Jurkat, Clone E6-1 (cell line): ENCODE measurements at places on chromosomes 3 and 15.

- DNase-seq = peak; percentile 97
Observed at GRCh38 chr3:131796558-131797198, 238.1 kb downstream of the CPNE4 start.

DNA sequence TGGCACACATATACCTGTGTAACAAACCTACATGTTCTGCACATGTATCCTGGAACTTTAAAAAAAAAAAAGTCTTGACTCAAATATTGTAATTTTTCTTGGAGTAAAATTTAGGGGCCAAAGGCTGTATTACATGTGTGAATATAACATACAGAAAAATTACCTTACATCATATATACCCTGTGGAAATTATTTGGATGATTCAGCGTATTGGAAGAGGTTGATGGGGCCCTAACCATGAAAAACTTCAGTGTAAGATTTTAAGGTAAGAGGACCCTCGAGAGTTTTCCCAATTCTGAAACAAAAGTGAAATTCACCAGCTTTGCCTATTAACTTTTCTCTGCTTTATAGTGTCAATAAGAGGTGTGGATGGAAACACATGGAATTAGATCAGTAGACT, 56.4 kb downstream of the UBE2E2 start:
- no peak for DNase-seq

DNA sequence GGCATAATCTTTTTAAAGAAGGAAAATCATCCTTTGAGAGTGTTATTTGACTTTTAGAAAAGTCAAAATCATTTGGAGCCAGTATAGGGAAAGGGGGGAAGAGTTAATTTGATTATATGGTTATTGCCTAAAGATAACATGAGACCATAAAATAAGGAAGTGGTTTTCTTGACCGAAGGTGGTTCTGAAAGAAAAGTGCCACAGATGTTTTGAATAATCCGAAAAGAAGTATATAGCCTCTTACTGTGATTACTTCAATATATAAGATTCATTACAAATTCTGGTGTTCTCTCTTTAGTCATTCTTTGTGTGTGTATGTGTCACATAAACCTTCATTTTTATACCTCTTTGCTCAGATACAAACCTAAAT, 1.1 kb downstream of the DNAJB11 start:
- DNase-seq = no peak

GRCh38 chr3:54931182-54931581, 3.3 kb upstream of the LRTM1 start:
- no peak for DNase-seq

DNA sequence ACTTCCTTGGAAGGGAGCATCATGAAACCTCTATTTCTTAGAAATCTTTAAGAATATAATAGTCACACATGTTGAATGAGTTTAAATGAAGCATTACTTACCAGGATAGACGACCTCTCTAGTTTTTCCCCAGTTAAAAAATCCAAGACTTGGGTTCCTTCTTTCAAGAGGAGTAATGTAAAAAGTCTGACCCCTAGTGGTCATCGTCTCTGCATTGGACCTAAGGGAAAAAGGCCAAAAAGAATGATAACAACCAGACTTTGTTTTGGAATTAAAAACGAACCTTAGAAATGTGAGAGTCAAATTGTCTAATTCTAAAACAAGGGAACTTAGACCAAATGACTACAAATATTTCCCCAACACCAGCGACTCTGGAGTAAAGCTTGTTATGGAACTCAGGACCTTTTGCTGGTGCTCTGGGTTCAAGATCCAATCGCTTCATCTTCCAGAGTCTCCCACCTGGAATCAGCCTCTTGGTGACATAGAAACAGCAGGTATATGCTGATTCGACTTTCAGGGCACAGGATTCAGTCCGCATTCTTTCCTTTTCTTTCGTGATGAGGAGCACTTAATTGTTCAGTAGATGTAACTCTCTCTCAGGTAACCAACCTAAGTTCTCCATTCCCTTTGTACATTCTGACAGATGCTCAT, 214.8 kb upstream of the TPRG1 start:
- no peak for DNase-seq

- DNase-seq = no peak
Observed at GRCh38 chr3:153087595-153088566, 74.1 kb upstream of the RAP2B start.

- DNase-seq = no peak
Observed at GRCh38 chr3:30609930-30610701, 3.7 kb downstream of the TGFBR2 start.

- DNase-seq = peak; percentile 39
Observed at GRCh38 chr3:167032267-167032876, 347.7 kb downstream of the ZBBX start.

DNA sequence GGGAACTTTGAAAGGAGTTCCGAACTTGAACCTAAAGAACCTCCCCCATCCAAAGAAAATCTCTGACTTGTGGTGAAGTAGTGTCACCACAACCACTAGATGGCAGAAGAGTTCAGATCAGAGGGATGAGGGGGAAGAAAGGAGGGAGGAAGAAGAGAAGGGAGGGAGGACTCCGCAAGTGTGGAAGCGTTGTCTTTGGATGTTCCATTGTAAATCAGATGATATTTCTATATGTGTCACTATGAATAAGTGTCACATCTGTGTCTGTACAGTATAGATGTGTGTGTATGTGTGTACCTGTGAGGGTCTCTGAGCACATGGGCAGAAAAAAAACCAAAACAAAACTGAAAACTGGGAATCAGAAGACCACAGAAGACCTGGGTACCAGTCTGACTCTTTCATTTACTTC, 16.9 kb downstream of the SLC24A1 start:
- DNase-seq = peak; percentile 73

DNA sequence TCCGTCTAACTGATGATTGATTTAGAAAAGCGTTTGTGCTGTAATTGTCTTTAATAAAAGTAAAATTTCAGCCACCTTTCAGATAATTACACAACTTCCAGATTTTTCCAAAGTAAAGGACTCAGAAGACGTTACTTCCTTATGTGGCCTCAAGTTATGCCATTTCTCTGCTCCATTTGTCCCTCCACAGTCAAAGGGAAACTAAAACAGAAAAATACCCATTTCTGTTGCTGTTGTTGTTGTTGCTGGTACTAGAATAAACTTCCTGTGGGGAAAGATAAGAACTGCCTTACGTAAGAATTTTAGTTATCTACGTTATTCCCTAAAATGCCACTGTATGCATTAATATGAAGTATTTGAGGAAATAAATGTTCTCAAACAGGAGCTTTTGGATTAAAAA, 153.9 kb downstream of the P3H2 start:
- no peak for DNase-seq

GRCh38 chr3:97481416-97481815, 283.1 kb upstream of the ARL6 start:
- DNase-seq = no peak

DNA sequence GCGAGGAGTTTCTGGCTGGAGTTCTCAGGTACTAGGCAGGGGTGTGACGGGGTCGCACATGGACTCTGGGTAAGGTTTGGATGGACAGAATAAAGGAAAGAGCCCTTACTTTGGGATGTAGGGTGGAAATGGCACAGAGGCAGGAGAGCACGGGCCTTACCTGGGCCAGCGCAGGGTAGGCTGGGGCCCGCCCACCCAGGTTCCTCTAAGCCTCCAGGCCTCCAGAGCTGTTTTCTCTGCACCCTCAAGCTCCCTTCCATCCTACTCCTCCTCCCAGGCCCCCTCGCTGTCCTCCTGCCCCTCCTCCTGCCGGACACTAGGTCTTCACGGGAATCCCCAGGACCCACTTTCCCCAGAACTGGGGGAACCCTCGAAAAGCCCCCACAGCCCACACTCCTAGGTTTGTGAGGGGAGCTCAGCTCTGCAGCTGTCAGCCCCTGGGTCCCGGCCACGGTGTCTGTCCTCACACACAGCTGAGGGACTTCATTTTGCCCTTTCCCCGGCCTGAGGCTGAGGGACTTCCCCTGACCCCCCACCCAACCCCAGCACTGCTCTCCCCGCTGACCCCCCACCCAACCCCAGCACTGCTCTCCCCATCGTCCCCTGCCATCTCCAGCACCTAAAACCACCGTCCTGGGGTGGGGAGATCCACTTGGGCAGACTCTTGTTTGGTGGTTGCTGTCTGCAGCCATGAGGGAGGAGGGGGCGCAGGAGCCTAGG, 53.0 kb upstream of the PCSK6 start:
- no peak for DNase-seq

GRCh38 chr15:85455891-85456290, 75.5 kb downstream of the AKAP13 start:
- no peak for DNase-seq

DNA sequence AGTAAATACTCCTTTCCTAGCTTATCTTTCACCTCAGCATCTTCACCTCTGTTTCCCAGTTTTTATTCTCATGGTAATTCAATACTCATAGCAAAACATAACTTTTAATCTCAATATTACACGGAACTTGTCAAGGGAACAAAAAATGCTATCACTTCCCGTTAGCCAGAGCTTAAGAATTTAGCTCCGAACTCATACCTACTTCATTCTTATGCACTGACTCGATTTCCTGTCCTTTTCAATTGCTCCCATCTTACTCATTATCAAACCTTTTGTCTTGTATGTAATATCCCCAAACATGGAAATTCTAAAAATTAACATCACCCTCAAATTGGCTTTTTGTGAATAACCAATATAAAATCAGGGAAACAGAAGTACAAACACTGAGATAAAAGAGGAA, 28.2 kb downstream of the MYEF2 start:
- DNase-seq = no peak

DNA sequence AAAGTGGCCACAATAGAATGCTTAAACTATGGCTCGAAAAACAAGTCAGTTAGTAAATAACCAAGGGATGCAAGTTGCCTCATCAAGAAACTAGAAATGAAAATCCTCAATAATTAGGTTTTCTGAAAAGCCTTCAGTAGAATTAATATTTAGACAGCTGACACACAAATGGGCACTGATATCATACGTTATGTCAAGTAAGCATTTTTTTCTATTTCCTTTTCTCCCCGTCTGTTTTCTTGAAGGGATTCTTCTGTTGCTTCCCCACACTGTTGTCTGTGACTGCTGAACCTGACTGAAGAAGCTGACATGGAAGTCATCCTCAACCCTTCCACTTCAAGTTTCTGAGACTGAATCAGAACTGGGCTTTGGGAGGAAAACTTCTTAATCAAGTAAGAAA, 151.8 kb upstream of the CADM2 start:
- no peak for DNase-seq

GRCh38 chr3:197793247-197793646, 2.2 kb downstream of the LRCH3 start:
- peak; percentile 17 for DNase-seq

- no peak for DNase-seq
Observed at GRCh38 chr3:63473641-63474166, 178.8 kb upstream of the SNTN start.

DNA sequence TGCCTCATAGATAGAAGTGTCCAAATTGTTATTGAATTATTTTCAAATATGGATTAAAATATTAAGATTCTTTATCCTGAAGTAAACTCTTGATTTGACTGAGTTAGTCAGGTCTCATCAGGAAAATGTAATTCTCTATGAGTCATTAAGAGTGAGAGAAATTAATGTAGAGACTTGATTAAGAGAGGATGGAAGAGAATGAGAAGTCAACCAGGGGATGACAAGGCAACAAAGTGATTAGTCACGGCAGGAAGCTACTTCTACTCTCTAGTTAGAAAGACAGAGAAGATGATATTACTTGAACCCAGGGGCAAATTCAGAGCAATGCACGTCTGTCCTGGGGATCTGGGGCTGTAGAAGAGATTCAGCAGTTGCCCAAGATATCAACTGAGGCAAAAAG, 202.5 kb downstream of the LSAMP start:
- no peak for DNase-seq
